Jurkat, Clone E6-1 (cell line): ENCODE measurements at places on chromosomes 16 and 17.

GRCh38 chr17:43857957-43858600 lies 11.1 kb downstream of the CD300LG start:
- no peak for DNase-seq

DNA sequence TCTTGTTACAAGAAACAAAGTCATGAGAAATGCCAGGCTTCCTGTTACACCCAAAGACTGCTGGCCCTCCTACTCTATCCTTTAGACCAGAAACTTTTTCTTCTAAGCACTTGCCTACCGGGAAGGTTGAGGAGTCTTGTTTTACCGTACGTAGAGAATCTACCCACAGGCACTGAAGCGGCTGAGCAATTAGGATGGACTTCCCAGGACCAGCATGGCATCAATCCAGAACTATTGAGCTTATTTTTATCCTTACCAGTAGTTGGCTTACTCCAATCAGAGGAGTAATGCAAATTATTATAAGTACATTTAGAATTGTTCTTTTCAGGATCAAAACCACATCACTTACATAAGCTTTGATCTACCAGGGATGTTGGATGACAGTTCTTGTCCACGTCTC lies 25.6 kb downstream of the CEP95 start:
- DNase-seq, result no peak

DNA sequence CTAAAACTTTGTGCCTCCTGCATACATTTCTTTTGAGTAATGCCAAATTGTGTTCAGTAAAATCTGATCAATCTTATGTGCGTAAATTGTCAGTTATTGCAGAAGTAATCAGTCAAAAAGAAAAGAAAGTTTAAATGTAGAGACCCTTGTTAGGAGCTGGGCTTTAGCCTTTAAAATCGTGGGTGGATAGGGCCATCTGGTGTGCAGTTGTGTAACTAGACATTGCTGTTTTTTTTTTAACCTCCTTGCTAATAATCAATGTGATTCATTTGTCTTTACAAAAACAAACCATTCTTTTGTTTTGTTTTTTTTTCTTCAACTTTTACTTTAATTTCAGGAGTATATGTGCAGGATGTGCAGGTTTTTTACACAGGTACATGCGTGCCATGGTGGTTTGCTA lies 5.3 kb upstream of the WWOX start:
- no peak for DNase-seq

DNA sequence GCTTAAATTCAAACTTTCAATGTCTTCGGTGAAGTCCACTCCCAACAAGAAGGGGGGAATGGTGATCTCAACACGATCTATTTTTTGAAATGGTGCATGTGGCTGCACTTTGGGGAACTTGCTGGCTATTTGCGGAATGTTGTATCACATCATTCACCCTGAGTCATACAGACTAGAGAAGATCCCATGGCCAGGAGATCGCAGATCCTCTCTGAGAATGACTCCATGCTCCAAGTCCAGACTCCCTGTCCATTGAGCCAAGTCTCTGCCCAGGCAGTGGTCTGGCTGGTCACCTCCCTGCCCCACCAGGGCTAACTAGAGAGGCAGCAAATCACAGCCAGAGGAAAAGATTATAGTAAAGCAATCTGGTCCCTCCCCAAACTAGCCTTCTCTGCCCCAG lies 120.6 kb downstream of the XYLT1 start:
- no peak for DNase-seq

GRCh38 chr16:8888951-8889892 lies 7.1 kb downstream of the LITAFD start:
- no peak for DNase-seq

GRCh38 chr16:74557275-74557674 lies 49.6 kb downstream of the GLG1 start:
- DNase-seq, result no peak

DNA sequence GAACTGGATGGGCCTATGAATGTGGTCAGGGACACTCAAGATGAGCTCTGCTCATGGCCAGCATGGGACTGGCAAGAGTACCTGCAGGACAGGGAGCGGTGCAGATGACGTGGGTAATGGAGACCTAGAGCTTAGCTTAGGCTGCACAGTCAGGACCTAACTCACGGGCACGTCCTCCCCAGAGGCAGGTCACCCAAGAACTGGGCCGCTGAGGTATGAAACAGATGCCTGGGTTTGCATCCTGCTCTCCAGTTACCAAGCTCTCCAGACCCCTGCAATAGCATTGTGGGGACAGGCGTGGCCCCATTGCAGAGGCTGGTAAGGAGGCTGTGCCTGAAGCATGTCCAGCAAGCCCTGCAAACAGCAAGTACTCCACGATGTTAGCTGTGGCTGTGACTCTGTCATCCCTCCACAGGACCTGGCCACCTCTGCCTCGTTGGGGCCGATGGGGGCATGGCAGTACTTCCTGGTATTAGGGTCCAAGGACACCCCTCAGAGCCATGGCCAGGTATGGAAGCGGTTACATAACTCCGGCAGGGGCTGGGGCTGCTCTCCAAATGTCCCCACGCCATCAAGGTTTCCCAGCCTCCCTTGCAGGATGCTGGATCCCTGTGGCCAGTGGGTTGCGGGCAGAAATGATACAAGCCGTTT lies 37.5 kb upstream of the RBFOX3 start:
- no peak for DNase-seq

- DNase-seq, result peak; percentile 16
Measured at GRCh38 chr17:61460796-61461585, 8.8 kb downstream of the TBX4 start.
